Small intestine (tissue), 16 donors: ENCODE measurements at places on chromosomes 1 and 21. TPM values are rescaled to one million over a fixed set of nuclear protein-coding genes. Genes with fewer than 3 reads are reported as not detected.

Gene RHD
- not detected for polyA plus RNA-seq

Gene RPRD2
- polyA plus RNA-seq = 11.0 TPM

GRCh38 chr1:220579317-220579716, 51.4 kb downstream of the MARK1 start:
- no peak for DNase-seq

GRCh38 chr1:118659646-118660045, 328.5 kb downstream of the TBX15 start:
- no peak for DNase-seq

DNA sequence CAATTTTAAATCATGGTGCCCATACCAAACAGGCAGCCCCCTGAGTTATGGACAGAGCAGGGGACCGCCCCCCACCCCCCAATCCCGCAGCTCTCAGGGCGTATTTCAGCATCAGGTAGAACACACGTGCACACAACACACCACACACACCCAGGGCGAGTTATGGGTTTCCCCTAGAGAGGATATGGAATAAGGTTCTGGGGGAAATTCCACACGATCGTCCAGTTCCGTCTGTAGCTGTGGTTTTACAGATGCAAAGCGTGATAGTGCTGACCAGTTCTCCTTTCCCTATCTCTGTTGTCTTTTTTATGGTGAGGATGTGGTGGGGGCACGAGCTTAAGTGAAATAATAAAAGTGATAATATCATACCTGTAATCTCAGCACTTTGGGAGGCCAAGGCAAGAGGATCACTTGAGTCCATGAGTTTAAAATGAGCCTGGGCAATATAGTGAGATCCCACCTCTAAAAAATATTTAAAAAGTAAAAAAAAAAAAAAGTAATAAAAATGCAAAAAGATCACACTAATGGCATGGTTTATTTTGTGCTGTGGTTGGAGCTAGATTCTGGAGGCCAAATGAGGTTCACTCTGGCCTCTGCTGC, 25.1 kb downstream of the C2CD2 start:
- no peak for DNase-seq

Gene LPAR3
- not detected for polyA plus RNA-seq

GRCh38 chr1:53909946-53910345, 16.0 kb downstream of the DIO1 start:
- DNase-seq = peak; percentile 52

DNA sequence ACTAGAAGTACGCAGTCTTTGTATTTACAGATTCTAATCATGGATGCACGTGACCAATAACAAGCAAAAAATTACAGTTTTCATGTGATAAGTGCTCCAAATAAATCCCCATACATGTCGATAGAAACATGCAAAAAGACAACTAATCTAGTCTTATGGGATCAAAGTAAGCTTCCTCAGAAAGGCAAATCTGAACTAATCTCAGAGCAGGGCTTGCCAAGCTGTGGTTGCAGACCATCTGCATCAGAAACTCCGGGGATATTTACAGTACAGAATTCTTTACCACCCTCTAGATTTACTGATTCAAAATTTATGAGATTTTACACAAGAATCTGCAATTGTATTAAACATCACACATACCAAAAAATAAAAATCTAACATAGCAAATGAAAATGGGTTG, 1435.5 kb downstream of the MRPL39 start:
- no peak for DNase-seq

- no peak for DNase-seq
Observed at GRCh38 chr21:31030367-31031106, 7.7 kb downstream of the KRTAP19-8 start.

DNA sequence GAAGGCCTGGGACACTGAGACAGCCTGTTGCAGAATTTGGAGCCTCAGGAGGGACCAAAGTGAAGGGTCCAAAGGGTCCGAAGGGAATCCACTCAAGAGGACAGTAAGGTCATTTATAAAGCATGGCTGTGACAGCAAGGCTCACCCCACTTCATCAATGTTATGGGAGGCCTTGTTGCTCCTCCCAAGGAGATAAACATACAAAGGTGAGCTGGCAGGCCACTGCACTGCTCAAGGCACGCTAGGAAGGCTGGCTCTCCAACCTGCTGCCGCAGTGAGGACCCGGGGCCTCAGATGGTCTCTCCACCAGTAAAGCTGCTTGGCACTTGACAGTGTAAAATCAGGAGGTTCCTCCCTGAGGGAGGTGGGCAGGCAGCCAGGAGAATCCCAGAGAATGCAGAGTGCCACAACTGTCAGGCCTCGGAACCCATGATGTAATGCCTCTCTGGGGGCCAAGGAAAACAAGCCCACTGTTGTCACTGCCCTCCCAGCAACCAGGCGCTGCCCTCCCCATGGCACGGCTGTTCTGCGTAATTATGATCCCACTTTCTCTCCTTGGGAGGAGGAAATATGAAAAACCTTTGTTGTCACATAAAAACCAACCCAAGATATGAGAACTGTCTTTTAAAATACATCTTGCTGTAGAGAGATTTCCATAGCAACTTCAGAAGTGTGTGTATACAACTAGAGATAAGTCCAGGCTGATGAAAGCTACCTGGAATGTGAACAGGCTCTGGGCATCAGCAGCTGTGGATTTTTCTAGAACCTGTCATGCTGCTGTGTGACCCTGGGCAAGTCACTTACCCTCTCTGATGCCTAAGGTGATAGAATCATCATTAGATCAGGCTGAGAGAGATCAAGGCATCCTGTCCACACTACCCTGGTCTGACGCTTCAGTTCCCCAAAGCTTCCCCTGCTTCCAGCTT, 102.5 kb downstream of the KCNN3 start:
- peak; percentile 18 for DNase-seq

DNA sequence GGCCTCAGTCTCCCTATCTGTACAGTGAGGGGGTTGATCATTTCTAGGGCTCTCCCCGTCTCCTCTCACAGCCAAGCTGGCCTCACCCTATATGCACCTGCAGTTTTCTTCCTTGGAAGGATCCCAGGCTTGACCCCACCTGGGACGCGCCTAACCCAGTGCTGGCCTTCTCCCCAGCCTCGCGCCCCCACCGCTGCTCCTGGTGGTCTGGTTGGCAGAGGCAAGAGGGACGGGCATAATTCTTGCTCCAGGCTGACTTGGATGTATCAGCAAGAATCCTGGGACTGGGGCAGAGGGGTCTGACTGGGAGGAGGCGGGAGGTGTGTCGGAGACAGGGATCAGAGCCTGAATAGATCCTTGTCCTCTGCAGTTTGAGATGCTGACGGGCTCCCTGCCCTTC, 25.2 kb downstream of the RPS6KA1 start:
- DNase-seq = no peak

DNA sequence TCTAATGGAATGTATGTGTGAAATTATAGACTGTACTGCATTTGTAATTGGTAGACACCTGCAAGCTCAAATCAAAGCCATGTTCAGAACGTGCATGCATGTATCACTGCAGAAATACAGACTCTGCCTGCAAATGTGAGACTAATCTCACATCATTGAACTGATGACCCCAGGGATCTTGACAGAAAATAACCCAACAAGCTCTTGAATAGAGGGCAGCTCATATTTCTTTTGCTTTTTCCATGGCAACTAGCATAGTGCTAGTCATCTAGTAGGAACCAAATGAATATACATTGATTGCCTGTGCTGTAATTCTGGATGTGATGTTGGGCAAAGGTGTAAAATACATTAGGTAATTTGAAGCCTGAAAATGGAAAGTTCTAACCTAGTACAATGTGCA, 62.4 kb downstream of the PTPRC start:
- DNase-seq = no peak

GRCh38 chr1:20185834-20186782, at the start of the genes PLA2G2C and UBXN10:
TSS of gene PLA2G2C (minus strand) at chr1:20186518. CDS start at chr1:20177363, 9,155 bp downstream.
TSS of gene UBXN10 (plus strand) at chr1:20186096. CDS start at chr1:20190562, 4,466 bp downstream.
- peak; percentile 80 for DNase-seq

- no peak for DNase-seq
Observed at GRCh38 chr1:153769221-153769620, 6.0 kb upstream of the SLC27A3 start.

- DNase-seq = no peak
Observed at GRCh38 chr1:184467295-184467694, 80.5 kb downstream of the C1orf21 start.

Gene NR5A2
- 14.1 TPM for polyA plus RNA-seq

- no peak for DNase-seq
Observed at GRCh38 chr1:153682730-153683129, 4.2 kb downstream of the NPR1 start.

GRCh38 chr21:34511787-34512455, at the start of gene KCNE1:
TSS of gene KCNE1 (minus strand) at chr21:34512210. CDS start at chr21:34449634, 62,576 bp downstream.
- no peak for DNase-seq

Gene NTRK1
- not detected for polyA plus RNA-seq

Gene ADCY10
- polyA plus RNA-seq = 0.15 TPM

DNA sequence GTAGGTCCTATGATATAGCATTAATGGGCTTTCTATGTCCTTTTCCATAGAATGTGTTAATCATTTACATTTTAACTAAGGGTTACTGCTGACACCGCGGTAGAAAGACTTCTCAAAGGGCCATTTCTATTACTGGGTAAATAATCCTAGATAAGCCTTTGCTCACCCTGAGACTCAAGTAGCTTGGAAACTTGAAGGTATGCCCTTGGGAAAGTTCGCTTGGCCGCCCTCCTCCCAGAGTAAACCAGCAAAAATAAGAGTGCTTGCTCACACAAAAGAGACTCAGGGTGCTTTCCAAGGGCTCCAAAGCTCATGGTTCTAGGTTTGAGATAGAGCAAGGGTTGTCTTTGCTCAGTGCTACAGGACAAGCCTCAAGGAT, 85.8 kb upstream of the TMPRSS2 start:
- peak; percentile 95 for DNase-seq

DNA sequence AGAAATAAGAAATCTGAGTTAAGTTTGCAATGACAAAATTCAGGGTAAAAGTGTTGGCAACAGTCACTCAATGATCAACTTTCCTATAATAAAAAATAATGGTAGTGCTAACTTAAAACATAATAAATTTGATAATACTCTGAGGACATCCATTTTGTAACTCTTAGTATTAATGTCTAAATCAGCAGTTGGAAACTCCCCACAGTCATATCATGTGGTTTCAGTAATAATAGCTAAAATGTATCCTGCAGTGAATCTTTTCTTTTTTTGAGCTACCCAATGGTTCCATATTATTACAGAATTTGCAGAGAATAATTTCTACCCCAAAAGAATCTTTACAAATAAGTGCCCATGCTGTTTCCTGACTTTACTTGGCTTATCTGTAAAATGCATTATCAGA, 286.7 kb downstream of the PTPRC start:
- DNase-seq = no peak

Gene TTC39A
- polyA plus RNA-seq = 30.3 TPM

DNA sequence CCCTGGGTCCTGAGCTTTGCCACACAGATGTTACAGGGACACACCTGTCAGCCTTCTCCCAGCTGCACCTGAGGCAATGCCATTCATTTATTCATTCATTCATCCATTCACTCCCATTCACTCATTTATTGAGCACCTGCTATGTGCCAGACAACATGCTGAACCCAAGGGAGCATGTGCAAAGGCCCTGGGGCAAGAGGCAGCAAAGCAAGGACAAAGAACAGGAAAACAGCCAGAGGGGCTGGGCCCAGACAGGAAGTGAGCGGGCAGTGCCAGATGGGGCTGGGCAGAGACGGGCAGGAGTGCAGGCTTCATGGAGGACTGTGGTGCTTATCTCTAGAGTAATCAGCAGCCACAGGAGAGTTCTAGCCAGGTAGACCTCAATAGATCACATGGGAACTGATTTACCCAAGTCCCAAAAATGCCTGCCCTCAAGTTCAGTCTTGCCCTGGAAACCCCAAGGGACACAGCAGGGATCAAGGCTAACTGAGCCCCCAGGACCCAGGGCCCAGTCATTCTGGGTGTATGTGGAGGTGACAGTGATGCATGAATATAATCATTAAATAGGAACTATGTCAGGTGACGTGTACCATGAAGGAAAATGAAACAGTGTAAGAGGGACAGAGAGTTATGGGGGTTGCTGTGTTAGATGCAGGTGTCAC, 530.3 kb downstream of the MATN1 start:
- no peak for DNase-seq

- DNase-seq = no peak
Observed at GRCh38 chr21:25938658-25939395, 204.1 kb downstream of the GABPA start.

Gene ZYG11A
- polyA plus RNA-seq = 0.09 TPM

DNA sequence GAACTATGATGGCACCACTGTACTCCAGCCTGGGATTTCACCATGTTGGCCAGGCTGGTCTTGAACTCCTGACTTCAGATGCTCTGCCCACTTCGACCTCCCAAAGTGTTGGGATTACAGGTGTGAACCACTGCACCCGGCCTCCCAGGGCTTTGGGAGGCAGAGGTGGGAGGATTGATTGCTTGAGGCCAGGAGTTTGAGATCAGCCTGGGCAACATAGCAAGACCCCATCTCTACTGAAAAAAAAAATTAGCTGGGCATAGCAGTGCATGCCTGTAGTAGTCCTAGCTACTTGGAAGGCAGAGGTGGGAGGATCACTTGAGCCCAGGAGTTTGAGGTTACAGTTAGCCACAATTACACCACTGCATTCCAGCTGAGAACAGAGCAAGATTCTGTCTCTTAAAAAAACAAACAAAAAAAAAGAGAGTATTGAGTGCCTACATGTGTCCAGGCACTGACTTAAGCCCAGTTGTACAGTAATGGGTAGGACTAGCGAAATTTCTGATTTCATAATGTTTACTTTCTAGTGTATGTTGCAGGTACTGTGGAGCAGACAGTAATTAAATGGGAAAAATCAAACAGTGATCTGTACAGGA, 4.2 kb downstream of the MANEAL start:
- no peak for DNase-seq

Gene MCOLN2
- polyA plus RNA-seq = 1.6 TPM

DNA sequence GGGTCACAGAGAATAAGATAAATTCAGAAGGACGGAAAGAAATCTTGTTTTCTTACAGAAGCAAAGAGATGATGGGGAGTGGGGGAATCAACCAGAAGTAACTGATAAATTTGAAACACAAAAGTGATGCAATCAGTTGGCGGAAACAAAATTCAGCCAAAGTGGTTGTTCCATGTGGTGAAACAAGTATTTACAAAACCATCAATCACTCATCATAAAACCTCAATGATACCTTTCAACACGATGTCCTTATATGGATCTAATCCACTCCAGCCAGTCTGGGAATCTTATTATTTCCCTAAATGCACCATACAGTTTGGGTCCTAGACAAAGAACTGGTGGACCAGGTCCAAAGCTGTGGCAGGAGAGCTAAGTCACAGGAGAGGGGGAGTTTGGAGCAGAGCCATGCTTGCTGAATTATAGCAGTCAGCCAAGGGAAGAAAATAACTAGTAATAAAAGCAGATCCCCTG, 303.8 kb upstream of the LRRC7 start:
- DNase-seq = no peak

DNA sequence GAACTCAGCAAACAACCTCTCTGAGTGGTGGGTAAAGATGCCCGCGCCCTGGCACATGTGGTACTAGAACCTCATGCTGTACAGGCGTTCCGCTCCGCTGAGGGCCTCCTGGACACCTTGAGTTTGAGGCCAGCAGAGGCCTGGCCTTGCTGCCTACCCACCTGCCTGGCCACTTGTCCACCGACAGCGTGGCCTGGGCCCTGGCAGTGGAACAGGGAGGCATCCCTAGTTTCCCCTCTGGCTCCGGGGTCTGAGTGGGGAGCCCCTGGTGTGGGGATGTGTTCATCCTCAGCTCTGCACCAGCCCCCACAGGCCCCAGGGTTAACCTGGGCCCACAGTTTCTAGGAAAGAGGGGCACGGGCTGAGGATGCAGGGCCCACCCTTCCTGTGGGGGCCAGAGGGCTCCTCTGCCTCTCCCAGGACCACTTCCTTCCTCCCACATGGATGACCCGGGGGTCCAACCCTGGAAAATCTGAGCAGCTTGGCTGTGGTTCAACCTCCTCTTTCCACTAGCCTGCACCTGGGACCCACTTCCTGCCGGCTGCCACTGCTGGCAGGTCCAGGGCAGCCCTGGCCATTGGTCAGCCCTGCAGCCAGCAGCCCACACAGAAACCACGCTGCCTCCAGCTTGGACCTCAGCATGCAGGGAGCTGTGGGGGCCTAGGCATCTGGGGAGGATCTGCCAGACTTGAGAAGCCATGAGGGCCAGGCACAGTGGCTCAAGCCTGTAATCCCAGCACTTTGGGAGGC, 53.3 kb upstream of the COL18A1 start:
- no peak for DNase-seq
